ENCODE measurements at places on chromosomes 11 and 22.
A peak's percentile ranks its signal among the peaks of the same experiment; 100 is the strongest.

DNA sequence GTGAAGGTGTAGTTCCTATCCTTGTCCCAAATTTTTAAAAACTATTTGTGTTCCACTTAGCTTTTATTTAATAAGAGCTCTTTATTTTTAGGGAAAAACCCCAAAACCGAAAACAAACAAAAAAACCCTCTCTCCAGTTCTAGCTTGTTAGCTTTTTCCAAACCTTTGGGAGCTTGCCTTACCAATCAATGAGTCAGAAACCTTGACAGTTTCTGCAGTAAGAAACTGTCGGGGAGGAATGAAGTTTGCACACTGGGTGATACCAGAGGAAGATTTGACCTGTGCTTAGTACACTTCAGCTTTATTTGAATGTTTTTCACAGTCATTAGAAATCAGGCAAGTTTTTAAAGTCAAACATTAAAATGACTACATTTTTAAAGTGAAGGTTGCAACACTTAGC lies 105.0 kb downstream of the FAT3 start:
- DNase-seq, result no peak

- DNase-seq, result no peak
These were observed 380.7 kb downstream of the INSC start for GRCh38 chr11:15495462-15495861.

- DNase-seq, result no peak
These were observed 107.3 kb downstream of the BRD1 start for GRCh38 chr22:49720279-49720959.

DNA sequence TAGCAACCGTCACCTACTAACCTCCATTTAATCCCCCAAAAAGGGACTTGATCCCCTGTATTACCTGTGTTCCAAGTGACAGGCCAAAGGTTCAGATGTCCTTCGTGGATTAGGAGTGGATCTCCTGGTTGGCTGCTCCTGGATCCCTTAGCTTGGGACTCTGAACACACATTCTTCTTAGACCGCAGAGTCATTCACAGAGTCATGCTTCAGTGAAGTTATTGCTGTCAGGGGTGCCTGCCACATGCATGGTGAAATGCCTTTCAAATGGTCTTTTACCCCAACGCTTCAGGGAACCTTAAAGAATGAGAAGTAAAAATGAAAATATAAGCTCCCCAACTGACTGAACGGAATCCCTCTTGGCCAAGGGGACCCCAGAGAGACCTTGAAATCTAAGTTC lies 49.1 kb downstream of the ADAMTS8 start:
- no peak for DNase-seq

DNA sequence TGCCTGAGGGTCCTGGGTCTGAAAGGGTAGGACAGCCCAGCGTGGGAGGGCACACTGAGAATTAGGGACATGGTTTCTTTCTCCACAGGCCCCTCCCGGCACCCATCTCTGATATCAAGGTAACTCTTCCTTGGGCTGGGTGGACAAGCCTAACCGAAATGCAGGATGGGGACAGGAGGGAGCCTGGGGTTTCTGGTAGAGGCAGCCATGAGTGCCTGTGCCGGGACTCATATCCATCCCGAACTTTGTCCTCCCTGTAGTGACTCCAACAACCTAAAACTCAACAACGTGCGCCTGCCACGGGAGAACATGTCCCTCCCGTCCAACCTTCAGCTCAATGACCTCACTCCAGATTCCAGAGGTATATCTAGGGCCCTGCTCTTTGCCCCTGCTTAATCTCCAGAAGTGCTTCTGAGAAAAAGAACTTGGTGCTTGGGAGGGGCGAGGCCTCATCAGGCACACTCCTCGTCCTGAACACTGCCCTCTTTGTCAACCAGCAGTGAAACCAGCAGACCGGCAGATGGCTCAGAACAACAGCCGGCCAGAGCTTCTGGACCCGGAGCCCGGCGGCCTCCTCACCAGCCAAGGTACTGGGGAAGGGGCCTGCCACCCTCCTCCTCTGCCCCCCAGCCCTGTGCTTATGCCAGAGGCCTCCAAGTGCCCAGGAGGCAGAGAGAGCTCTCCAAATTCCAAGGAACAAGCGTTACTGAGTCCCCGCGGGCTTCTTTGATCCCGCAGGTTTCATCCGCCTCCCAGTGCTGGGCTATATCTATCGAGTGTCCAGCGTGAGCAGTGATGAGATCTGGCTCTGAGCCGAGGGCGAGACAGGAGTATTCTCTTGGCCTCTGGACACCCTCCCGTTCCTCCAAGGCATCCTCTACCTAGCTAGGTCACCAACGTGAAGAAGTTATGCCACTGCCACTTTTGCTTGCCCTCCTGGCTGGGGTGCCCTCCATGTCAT lies 3.1 kb downstream of the TMEM25 start:
- no peak for DNase-seq

DNA sequence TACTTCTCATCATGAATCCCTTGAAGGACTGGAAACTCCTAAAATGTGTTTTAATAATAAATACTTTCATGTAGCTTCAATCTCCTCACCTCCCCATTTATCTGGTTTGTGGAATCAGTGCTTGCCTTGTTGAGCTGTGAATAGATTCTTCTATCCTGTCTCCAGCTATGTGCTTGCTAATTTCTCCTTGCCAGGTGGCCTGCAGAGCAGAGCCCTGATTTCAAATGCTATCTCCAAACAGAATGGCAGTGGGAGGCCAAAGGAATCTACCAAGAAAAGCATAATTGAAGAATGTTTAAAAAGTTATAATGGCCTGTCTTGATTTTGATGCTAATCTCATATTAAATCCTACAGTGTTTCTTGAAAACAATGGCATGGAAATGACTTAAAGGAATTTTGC lies 309.3 kb upstream of the CHORDC1 start:
- DNase-seq, result no peak

GRCh38 chr11:125401235-125401634 lies 94.8 kb downstream of the FEZ1 start:
- no peak for DNase-seq

DNA sequence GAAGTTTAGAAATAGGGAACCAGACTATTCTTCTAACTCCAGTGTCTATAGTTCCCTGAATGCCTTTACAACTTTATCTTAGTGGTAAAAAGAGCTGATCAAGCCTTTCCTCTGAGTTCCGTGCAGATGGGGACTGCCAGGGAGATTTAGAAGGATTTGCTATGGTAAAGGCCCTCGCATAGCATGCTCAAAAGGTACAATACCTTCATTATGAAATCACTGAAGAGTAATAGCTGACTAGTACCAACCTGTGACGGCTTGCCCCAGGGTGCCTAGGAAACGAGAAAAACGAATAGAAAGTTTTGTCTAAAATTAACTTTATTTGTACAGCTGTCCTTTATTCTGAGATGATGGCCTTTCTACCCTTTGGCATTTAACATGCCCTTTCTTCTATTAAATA lies 150.1 kb upstream of the ARHGAP42 start:
- no peak for DNase-seq

- DNase-seq, result no peak
These were observed 91.5 kb downstream of the RTL6 start for GRCh38 chr22:44406341-44407170.

DNA sequence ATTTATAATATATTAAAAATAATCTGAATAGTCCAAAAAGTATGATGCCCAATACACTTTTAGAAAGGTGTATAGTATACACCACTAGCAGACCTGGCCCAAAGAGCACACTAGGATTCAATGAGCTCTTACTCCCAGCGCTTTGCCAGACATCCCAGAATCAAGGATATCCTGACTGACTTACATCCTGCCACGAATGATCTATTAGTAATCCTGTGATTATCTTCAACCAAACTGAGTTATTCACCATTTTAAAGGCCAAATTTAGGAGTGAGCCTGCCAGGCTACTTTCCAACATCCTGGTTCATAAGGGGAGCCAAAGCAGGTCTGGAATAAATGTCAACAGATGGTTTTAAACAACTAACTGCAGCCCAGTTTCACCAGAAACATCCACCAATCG lies 60.8 kb upstream of the FAM181B start:
- DNase-seq, result no peak

DNA sequence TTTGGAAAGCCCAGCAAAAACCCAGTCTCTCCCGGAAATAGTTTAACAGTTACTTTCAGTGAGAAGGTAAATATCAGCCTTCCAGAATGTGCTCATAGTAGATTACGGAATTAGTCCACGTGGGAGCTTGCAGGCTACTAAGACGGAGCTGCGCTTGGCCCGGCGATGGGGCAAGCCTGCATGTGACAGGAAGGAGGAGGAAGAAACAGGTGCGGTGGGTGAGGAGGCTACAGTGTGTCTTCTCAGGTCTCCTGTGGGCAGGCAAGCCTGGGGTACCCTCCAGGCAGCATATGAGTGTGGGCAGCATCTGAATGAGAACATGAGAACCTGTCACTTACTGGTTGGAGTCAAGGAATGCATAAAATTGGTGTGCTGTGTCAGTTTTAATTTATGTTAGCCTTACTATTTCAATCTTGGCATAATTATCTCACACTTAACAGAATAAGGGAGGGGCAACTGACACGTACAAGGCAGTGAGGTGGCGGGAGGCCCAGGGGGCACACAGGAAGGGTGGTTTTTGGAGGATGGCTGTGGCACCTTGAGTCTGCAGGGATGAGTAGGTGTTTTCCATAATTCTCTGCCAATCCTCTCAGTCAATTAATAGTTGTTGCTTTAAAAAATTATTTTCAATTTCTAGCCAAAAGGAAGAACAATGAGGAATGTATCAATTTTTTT lies 35.7 kb downstream of the CLMP start:
- no peak for DNase-seq

GRCh38 chr11:69638941-69639681 lies 1.8 kb upstream of the CCND1 start:
- peak; percentile 97 for DNase-seq

GRCh38 chr11:134864968-134865305 lies 452.9 kb upstream of the B3GAT1 start:
- no peak for DNase-seq

DNA sequence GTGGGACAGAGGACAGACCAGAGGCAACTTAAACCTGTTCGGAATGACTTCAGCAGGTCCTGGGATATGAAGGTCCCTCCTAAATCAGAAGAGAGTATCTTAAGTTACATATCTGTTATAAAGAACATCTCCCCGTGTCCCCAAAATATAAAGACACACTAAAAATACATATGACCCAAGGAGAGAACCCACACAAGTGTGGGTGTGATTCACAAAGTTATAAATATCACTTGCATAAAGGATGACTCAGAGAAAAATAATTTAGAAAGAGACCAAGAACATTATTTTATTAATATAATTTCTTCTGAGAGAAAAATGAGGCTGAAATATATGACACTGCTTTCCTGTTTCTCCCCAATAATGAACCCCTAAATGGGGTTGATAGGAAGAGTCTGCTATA lies 14.2 kb downstream of the OR5B21 start:
- no peak for DNase-seq

Measured in amniotic stem cell (primary cell).